ENCODE measurements at places on chromosomes 7 and 10.

GRCh38 chr10:48472501-48473069 lies 132.3 kb downstream of the ARHGAP22 start:
- no peak for DNase-seq

GRCh38 chr10:20181434-20181833 lies 365.2 kb downstream of the PLXDC2 start:
- DNase-seq: no peak

GRCh38 chr7:55427800-55428199 lies 62.7 kb downstream of the LANCL2 start:
- DNase-seq: no peak

GRCh38 chr10:130047336-130047735 lies 63.3 kb downstream of the C10orf143 start:
- no peak for DNase-seq
